ENCODE measurements at places on chromosomes 1 and 21.

DNA sequence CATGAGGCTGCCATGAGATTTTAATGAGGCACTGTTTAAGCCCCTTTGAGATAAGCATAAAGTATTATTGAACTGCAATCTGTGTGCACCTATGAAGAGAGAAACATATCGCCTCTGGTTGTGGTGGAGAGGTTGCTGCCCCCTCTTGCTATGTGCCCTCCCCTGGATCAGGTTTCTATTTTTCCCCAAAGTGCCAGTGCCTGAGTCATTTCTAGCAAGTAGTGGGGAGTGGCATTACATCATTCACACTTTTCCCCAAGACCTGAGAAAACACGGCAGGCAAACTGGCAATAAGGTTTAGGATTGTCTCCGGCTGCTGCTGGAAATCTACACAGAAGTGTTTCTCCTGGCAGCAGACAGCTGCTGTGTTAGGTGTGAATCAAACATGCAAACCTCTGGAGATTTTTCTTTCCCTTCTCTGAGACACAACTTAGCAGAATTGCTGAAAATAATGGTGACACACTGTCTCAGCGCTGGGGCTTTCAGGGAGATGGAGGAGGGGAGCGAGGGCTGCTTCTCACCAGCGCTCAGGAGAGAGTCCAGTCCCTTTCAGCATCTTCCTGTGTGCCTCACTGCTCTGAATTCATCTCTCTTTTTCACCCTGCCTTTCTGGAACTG lies 13.7 kb upstream of the RGS16 start:
- DNase-seq = no peak

GRCh38 chr21:44950351-44950750 lies 10.5 kb downstream of the SLX9 start:
- DNase-seq = no peak

DNA sequence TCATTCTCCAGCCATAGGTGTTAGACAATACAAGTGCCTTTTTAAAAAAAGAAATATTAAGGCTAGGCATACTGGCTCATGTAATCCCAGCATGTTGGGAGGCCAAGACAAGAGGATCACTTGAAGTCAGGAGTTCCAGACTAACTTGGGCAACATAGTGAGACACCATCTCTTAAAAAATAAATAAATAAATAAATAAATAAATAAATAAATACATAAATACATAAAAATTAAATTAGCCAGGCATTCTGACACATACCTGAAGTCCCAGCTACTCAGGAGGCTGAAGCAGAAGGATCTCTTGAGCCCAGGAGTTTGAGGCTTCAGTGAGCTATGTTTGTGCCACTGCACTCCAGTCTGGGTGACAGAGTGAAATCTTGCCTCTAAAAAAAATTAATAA lies 85.8 kb upstream of the ATP1B1 start:
- DNase-seq = no peak

DNA sequence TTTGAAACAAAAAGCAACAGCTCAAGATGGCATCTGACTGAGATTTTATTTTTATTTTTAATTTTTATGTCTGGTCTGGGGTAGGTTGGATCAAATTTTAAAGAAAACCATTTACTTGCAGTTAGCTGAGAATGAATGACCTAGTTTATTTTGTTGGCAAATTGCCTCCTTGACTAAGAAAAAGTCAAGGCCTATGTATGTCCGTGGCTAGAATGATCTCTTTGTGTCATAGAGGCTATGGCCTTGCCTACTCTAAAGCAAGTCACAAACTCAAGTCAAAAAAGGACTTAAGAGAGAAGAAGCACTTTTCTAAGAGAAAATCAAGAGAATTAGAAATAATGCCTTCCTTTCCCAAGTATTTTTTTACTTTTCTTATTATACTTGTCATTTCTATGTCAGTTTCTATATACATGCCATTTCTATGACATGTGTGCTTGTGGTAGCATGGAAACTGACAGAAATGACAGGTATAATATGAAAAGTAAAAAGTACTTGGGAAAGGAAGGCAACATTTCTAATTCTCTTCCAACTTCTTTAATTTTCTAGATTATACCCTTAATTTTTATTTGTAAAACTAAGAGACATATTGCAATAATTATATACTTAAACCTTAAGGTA lies 136.7 kb downstream of the CENPF start:
- DNase-seq = no peak

DNA sequence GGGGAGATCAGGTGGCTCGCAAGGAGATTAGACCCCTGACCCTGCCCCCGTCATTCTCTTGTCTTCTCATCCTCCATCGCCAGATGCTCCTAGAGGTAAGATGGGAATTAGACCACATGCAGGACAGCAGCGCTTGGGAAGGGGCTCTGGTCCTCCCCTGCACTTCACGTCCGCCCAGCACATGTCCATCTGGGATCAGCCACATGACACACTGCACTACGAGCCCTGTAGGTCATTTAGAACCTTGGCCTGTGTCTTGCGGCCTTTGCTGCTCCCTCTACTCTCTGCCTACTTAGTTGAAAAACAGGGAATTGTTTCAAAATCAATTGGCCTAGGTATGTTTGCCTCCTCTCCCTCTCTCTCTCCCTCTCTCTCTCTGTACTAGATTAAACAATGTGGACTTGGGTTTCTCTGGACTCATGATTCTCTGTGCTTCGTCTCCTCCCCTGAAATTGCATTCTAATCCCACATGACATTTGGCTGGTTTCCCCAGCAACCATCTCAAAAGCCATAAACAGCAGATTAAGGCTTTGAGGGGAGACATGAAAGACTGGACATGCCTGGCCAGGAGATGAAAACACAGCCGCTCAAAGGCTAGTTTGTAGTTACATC lies 3.8 kb upstream of the NCMAP start:
- no peak for DNase-seq

DNA sequence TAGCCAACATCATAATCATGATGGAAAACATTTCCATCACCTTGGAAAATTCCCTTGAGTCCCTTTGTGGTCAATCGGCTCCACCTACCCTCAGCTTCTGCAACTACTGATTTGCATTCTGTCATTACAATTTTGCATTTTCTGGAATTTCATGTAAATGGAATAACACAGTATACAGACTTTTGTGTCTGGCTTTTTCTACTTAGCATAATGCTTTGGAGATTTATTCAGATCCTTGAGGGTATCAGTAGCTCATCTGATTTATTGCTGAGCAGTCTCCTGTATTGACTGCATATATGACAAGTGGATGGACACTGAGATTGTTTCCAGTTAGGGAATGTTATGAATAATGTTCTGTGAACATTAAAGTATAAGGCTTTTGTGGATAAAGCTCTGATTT lies 358.3 kb downstream of the USP25 start:
- DNase-seq = no peak

- DNase-seq = no peak
Measured at GRCh38 chr1:100736746-100737145, 17.2 kb downstream of the VCAM1 start.

DNA sequence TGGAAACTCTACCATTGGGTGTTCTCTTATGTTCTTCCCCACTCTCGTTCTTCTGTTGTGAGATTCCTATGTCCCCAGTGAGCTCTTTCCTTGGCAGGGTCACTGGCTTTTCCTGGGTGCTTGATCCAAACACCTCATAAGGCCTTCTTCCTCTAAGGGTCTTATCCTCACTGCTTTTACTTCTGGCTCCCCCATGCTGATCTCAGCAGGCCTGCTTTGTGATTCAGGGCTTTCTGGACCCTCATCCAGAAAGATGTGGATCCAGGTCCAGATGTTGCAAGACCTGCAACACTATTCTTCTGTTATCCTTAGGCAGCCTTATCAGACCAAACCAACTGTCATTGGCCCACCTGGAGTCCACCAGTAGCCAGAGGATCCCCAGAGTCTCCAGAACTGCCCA lies 11.2 kb upstream of the MYOG start:
- no peak for DNase-seq

DNA sequence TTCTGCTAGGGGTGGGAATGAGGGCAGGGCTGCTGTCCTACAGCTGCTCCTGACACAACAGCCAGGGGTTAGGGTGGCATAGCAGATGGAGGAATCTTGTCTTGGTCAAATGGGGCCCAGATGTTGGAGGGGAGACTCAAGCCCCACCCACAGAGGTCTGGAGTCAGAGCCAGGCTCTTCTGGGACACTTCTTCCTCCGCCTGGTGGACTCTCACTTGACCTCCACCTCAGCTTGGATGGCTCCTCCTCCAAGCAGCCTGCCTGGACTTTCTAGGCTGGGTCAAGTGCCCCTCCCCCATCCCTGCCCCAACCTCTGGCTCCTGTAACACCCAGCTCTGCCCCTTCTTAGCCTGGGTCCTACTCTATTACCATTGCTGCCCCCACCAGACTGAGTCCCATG lies 35.5 kb downstream of the EPHA2 start:
- no peak for DNase-seq

GRCh38 chr1:82139751-82140468 lies 339.2 kb downstream of the ADGRL2 start:
- DNase-seq = no peak

GRCh38 chr1:205020466-205020865 lies 22.5 kb upstream of the CNTN2 start:
- DNase-seq = no peak

Data from CD8-positive, alpha-beta T cell (primary cell).